Stimulated activated CD4-positive, alpha-beta T cell treated with anti-CD3 and anti-CD28 coated beads, TNF-alpha, amount 100 ng/mL, for 48 hours (primary cell): ENCODE measurements at places on chromosomes 3 and 15.

DNA sequence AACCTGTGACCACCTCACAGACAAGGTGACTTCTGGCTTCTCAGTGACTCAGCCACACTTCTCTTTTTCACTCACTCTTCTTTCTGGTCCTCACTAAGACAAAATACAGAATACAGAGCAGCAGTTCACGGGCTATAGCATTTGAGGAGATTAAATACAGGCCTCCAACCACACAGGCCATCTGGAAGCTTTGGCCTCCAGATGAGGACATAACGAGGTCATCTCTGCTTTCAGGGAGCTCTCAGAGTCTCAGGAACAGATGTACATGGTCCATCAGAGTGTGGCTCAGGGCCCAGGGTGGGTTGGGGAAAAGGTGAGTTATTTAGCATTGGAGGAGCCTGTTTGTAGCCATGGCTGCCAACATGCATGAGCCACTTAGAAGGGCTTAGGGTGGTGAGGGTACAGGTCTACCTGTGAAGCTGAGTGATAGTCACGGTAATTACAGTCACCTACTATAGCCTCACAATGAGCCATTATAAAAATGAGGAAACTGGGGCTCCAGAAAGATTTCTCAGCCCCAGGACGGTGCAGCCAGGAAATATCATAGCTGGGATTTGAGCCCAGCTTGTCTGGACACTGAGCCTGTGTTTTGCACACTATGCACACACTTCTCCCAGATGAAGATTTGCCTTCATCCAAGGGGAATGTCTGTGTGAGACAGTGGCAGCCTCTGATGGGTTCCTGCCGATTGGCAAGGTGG is 159.8 kb upstream of the CTDSPL start:
- DNase-seq: no peak

DNA sequence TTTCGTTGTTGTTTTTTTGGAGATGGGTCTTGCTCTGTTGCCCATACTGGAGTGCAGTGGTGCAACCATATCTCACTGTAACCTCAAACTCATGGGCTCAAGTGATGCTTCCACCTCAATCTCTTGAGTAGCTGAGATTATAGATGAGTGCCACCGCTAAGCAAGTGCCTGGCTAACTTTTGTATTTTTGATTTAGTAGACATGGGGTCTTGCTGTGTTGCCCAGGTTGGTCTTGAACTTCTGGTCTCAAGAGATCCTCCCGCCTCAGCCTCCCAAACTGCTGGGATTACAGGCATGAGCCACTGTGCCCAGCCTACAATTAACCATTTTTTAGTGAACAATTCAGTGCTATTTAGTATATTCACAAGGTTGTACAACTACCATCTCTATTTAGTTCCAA is 42.2 kb downstream of the ARHGEF3 start:
- DNase-seq: no peak

- DNase-seq: no peak
These were observed 43.4 kb downstream of the APBA2 start for GRCh38 chr15:28929200-28929599.

GRCh38 chr3:41088882-41089281 is 110.4 kb upstream of the CTNNB1 start:
- no peak for DNase-seq

- no peak for DNase-seq
These were observed 651 bp downstream of the PLCD1 start for GRCh38 chr3:38028621-38029361.

GRCh38 chr15:36066757-36067156 is 512.7 kb upstream of the CDIN1 start:
- DNase-seq: no peak

DNA sequence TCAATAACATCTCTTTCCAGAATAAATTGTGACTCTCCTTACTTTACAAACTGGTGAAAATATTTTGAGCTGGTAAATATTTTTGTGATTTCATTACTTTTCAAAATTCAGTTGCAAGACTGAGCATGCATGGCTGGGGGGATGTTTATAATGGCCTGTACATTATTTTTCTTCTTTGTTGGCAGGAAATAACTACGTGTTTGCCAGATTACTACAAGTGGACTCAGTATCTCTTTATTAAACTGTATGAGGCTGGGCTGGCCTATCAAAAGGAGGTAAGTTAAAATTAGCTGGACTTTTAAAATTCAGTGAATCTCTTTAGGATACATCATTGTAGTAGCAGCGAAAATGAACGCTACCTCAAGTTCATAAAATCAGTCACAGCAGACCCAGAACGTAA is 58.3 kb downstream of the LARS2 start:
- no peak for DNase-seq

- DNase-seq: no peak
These were observed 108.8 kb upstream of the UMPS start for GRCh38 chr3:124621498-124621897.
